Activated naive CD8-positive, alpha-beta T cell treated with anti-CD3 and anti-CD28 coated beads, Interleukin-2, amount 50 U/mL, for 24 hours (primary cell): ENCODE measurements at places on chromosomes 2 and 18.

GRCh38 chr2:36480636-36481035 is 117.3 kb downstream of the FEZ2 start:
- DNase-seq = no peak
- H3K27me3 ChIP-seq = no peaks in the 10 kb centered on the region
- H3K36me3 ChIP-seq = peaks cover 65% of the 10 kb centered on the region
- no peak overlapping the region for H3K27ac ChIP-seq
- H3K4me3 ChIP-seq = no peak overlapping the region

GRCh38 chr18:74185860-74186259 is 37.5 kb downstream of the TIMM21 start:
- H3K4me1 ChIP-seq = no peaks in the 10 kb centered on the region
- H3K4me3 ChIP-seq = no peak overlapping the region
- DNase-seq = no peak
- peaks cover 6% of the 10 kb centered on the region for H3K27me3 ChIP-seq
- H3K36me3 ChIP-seq = no peaks in the 10 kb centered on the region
- no peak overlapping the region for H3K27ac ChIP-seq

GRCh38 chr18:62928326-62928725 is 213.0 kb downstream of the PHLPP1 start:
- no peak overlapping the region for H3K4me3 ChIP-seq
- no peak for DNase-seq
- H3K36me3 ChIP-seq = peaks cover 7% of the 10 kb centered on the region
- H3K27me3 ChIP-seq = no peaks in the 10 kb centered on the region
- no peaks in the 10 kb centered on the region for H3K4me1 ChIP-seq

- peaks cover 7% of the 10 kb centered on the region for H3K4me1 ChIP-seq
- no peaks in the 10 kb centered on the region for H3K27me3 ChIP-seq
- H3K4me3 ChIP-seq = no peak overlapping the region
Observed at GRCh38 chr2:24724111-24724775, 68.9 kb downstream of the PTRHD1 start.

GRCh38 chr2:25127646-25128045 is 40.7 kb downstream of the POMC start:
- DNase-seq = no peak
- H3K27me3 ChIP-seq = peaks cover 24% of the 10 kb centered on the region
- H3K4me1 ChIP-seq = peaks cover 11% of the 10 kb centered on the region
- no peak overlapping the region for H3K27ac ChIP-seq

GRCh38 chr2:220966636-220967035 is 605.5 kb downstream of the EPHA4 start:
- no peak for DNase-seq
- H3K36me3 ChIP-seq = no peaks in the 10 kb centered on the region
- H3K4me3 ChIP-seq = no peak overlapping the region
- peaks cover 2% of the 10 kb centered on the region for H3K27me3 ChIP-seq
- no peaks in the 10 kb centered on the region for H3K4me1 ChIP-seq

- H3K27ac ChIP-seq = no peak overlapping the region
- H3K36me3 ChIP-seq = peaks cover 5% of the 10 kb centered on the region
- H3K27me3 ChIP-seq = no peaks in the 10 kb centered on the region
- H3K4me1 ChIP-seq = no peaks in the 10 kb centered on the region
- DNase-seq = no peak
Observed at GRCh38 chr2:43798300-43798699, 24.5 kb downstream of the DYNC2LI1 start.

- H3K4me1 ChIP-seq = no peaks in the 10 kb centered on the region
- no peak overlapping the region for H3K4me3 ChIP-seq
- H3K27me3 ChIP-seq = no peaks in the 10 kb centered on the region
- DNase-seq = no peak
- no peaks in the 10 kb centered on the region for H3K36me3 ChIP-seq
Observed at GRCh38 chr18:30450927-30451326, 591.6 kb downstream of the DSC3 start.

DNA sequence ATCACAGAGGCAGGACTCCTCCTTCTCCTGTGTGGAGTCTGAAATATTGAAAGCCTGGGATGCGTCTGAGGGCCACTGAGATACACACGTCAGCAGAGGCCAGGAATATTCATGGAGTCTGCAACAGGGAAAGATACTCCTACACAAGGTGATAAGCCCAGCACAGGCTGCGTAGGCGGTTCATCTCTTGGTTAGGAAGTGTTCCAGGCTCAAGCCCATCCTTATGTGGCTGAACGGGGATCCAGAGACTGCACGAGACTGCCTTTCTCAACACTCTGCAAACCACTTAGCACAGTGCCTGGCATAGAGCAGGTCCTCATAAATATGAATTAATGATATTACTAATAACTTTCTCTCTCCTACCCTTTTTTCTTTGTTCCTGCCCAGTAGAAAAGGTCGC is 29.2 kb upstream of the AGPS start:
- H3K4me3 ChIP-seq = no peak overlapping the region
- DNase-seq = no peak
- H3K27ac ChIP-seq = no peak overlapping the region
- H3K36me3 ChIP-seq = no peaks in the 10 kb centered on the region
- no peaks in the 10 kb centered on the region for H3K4me1 ChIP-seq

DNA sequence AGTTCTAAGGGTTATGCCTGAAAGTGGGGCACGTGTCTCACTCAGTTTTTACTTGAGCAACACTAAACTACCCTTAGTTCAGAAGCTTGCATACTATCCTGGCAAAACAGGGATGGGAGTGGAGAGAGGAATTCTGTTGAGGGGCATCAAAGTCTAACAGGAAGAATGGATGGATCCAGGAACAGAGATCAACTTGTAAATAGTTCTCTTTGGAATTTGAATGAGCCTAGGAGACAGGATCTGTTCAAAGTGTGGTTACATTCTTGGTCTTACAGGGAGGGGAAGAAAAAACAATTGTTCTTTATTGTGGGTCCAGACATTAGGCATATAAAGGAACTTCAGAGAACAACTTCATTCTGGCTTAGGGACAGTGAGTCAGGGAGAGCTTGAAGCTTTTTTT is 560.2 kb downstream of the CNTNAP5 start:
- no peak overlapping the region for H3K27ac ChIP-seq
- no peaks in the 10 kb centered on the region for H3K27me3 ChIP-seq
- no peaks in the 10 kb centered on the region for H3K4me1 ChIP-seq
- no peaks in the 10 kb centered on the region for H3K36me3 ChIP-seq

DNA sequence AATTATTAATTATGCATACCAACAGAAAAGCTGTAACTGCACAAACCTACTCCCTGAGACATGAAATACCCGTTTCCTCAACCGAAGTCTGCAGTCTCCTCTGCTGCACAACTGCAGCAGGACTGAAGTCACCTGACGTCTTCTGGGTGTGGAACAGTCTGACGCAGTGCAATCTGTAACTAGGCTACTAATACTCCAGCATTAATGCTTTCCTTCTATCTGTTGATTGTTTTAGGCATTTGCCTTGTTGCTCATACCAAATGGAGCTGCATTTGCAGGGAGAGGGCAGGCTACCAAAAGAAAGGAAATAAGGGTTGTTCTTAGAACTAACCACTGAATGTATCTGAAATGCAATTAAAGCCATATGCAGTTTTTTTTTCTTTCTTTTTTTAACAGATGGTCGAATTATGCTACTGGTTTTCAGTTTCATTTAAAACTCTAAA is 40.1 kb downstream of the RTN4 start:
- DNase-seq = no peak
- peaks cover 62% of the 10 kb centered on the region for H3K4me1 ChIP-seq
- no peaks in the 10 kb centered on the region for H3K27me3 ChIP-seq

DNA sequence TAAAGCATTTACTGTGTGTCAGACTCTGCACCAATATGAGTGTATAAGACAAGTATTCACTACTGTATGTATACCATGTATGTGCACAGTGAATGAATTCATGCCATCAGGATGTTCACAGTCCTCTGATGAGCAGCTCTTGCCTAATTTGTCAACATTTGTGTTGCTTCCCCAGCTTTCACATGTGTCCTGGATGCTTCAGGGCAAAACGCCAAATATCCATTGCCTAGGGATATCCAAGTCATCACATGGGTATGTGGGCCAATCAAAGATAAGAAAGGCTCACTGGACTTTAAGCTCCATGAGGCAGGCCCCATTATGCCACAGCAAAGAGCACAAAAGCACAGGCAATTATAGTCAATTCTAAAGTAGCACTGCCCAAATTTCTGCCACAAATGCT is 134.2 kb upstream of the CHAC2 start:
- DNase-seq = no peak
- no peak overlapping the region for H3K4me3 ChIP-seq
- H3K36me3 ChIP-seq = no peaks in the 10 kb centered on the region
- H3K27me3 ChIP-seq = no peaks in the 10 kb centered on the region

DNA sequence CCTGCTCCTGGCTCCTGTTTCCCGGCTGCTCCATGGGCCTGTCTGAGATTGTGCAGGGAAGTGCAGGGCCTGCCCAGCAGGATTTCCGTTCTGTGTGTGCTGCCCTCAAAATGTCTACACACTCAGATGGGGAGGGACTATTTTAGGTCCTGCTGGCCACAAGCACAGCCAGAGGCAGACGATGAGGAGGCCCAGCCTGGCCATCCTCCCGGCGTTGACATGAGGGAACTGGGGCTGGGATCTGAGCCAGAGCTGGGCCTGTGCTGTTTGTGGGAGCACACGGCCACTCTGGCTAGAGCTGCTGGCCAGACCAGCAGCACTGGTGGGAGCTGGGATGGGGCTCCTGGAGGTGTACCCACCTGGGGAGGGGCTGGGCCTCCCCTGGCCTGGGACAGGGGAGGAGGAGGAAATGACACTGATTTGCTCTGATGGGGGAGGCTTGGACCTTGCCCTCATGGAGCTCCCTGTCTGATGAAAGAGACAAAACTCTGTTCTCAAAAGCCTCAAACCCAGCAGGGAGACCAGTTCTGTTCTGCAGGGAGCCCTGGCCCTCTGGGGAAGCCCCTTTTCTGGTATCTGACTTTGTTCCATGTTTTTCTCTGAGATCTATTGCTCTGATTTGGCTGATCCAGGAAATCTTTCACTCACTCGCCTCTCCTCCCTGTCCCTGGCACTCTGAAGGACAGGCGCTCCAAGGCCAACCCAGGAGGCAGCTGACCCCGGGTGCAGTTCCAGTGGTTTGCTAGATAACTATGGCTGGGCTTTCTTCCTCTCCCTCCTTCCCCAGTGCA is 161.8 kb downstream of the DYSF start:
- no peaks in the 10 kb centered on the region for H3K36me3 ChIP-seq
- H3K27me3 ChIP-seq = peaks cover 5% of the 10 kb centered on the region
- no peak for DNase-seq

GRCh38 chr18:34121200-34121721 is 103.5 kb downstream of the NOL4 start:
- H3K4me1 ChIP-seq = no peaks in the 10 kb centered on the region
- H3K36me3 ChIP-seq = no peaks in the 10 kb centered on the region
- H3K27me3 ChIP-seq = no peaks in the 10 kb centered on the region
- no peak overlapping the region for H3K4me3 ChIP-seq
- no peak overlapping the region for H3K27ac ChIP-seq
- DNase-seq = no peak

DNA sequence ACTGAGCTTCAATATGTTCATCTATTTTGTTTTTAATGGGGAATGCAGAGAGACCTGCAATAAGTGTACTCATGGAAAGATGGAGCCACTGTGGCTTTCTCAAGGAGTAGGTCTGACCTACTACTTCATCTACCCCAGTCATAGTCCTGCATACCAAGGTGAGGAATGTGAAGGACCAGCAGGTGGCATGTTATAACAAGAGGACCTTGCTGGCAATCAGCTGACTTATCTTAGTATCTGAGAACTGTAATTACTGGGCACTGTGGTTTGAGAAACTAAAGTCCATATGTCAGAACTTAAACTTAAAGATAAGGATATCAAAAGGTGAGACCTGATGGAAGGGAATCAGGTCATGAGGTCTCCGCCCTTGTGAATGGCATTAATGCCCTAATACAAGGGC is 1104.2 kb downstream of the BCL11A start:
- H3K27ac ChIP-seq = no peak overlapping the region
- H3K4me3 ChIP-seq = no peak overlapping the region
- H3K4me1 ChIP-seq = no peaks in the 10 kb centered on the region

DNA sequence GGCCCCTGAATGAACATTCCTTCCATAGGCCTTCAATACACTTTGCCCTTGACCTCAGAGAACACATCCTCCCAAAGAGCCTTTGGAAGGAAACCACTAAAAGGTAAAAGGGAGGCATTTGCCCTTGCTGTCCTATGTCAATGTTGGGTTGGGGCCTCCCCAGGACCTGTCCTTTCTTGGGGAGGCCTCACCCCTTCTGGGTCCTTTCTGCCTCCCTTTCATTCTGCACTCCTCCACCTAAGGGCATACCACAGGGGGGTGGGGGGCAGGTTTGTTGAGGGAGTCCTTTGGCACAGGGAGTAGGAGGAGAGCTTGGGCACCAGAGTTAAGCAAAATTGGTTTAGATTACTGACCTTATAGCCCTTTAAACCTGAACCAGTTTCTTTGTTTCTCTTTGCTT is 32.5 kb upstream of the ATP6V1B1 start:
- no peak overlapping the region for H3K4me3 ChIP-seq
- H3K27ac ChIP-seq = no peak overlapping the region
- no peak for DNase-seq
- no peaks in the 10 kb centered on the region for H3K36me3 ChIP-seq
